Lung (tissue), 17 donors: ENCODE measurements at places on chromosomes 4 and X. TPM values are rescaled to one million over a fixed set of nuclear protein-coding genes. Genes with fewer than 3 reads are reported as not detected.
A peak's percentile ranks its signal among the peaks of the same experiment; 100 is the strongest.

- no peaks in the 10 kb centered on the region for H3K4me1 ChIP-seq
- no peaks in the 10 kb centered on the region for H3K36me3 ChIP-seq
- H3K4me3 ChIP-seq: no peak overlapping the region
- DNase-seq: no peak
These were observed 106.7 kb upstream of the DGKK start for GRCh38 chrX:50577326-50577725.

DNA sequence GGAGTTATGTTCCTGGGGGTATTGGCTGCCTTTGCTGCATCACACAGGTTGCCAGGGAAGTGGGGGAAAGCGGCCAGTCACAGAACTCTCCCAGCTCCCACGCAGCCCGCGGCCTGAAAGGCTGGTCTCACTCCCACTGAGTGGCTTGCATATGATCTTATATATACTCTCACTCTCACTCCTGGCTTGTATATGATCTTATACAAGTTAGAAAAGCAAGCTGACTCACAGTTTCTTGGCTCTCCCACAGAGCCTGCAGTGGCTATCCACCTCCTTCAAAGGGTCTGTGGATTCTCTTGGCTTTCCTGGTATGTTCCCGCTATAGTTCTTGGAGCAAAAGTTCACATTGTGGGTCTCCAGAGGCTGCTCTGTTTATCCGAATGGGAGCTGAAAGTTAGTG lies 833.5 kb upstream of the GALNTL6 start:
- H3K27me3 ChIP-seq: no peaks in the 10 kb centered on the region
- H3K4me1 ChIP-seq: no peaks in the 10 kb centered on the region
- no peak overlapping the region for H3K4me3 ChIP-seq
- H3K27ac ChIP-seq: no peak overlapping the region
- H3K36me3 ChIP-seq: no peaks in the 10 kb centered on the region

DNA sequence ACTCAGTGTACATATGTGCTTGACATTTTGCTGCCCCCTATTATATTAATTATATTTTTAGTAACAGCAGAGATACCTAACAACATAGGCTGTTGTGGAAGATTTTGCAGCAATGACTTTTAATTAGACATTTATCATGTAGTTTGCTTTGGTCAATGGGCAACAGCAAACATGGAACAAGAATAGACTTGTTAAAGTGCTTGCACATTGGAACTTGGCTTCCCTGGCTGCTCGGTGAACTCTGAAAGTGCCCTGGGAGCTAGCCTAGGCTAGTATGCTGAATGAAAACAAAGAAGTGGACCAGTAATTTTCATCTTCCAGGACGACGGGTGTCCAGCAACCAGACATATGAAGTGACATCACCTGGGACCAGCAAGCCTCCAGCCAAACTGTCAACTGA lies 1157.1 kb downstream of the ARAP2 start:
- no peaks in the 10 kb centered on the region for H3K36me3 ChIP-seq
- no peaks in the 10 kb centered on the region for H3K27me3 ChIP-seq
- no peak for DNase-seq
- no peak overlapping the region for H3K27ac ChIP-seq
- no peak overlapping the region for H3K4me3 ChIP-seq

- DNase-seq: no peak
- H3K4me1 ChIP-seq: no peaks in the 10 kb centered on the region
- H3K27ac ChIP-seq: no peak overlapping the region
- H3K36me3 ChIP-seq: no peaks in the 10 kb centered on the region
- no peaks in the 10 kb centered on the region for H3K27me3 ChIP-seq
These were observed 178.3 kb downstream of the MAPK10 start for GRCh38 chr4:86181585-86181984.

DNA sequence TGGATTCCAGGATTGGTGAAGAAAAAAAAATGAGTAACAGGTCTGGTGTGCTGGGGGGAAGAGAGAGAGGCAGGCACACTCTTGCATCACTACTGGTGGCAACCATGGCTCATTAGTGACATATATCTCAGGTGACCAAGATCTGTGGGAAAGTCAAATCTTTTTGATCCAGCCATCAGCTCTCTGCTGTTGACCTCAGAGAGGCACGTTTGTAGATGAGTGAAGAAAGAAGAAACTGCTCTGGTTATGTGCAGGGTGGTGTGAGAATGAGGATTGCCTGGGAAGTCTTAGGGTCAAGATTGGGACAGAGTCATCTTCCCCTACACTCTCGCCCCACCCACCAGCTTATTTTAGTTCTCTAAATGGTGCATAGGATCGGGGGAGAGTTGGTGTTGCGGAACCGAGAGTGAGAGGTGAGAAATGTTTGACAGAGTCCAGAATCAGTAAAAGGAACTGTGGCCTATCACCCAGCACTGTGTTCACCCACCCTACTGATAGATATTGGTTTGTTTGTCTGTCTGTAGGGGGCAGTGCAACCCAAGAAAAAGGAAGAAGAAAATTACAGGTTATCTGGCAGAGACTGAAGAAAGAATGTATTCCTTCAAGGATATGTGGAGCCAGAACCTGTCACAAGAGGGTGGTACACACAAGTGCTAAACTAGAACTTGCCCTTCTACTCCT lies 21.9 kb downstream of the ARMCX6 start:
- no peak overlapping the region for H3K4me3 ChIP-seq
- no peaks in the 10 kb centered on the region for H3K36me3 ChIP-seq
- H3K4me1 ChIP-seq: no peaks in the 10 kb centered on the region
- H3K27ac ChIP-seq: no peak overlapping the region

- no peak overlapping the region for H3K27ac ChIP-seq
- no peaks in the 10 kb centered on the region for H3K36me3 ChIP-seq
- H3K27me3 ChIP-seq: no peaks in the 10 kb centered on the region
- no peak overlapping the region for H3K4me3 ChIP-seq
- H3K4me1 ChIP-seq: no peaks in the 10 kb centered on the region
These were observed 586.6 kb downstream of the RAPGEF2 start for GRCh38 chr4:159689526-159689925.

DNA sequence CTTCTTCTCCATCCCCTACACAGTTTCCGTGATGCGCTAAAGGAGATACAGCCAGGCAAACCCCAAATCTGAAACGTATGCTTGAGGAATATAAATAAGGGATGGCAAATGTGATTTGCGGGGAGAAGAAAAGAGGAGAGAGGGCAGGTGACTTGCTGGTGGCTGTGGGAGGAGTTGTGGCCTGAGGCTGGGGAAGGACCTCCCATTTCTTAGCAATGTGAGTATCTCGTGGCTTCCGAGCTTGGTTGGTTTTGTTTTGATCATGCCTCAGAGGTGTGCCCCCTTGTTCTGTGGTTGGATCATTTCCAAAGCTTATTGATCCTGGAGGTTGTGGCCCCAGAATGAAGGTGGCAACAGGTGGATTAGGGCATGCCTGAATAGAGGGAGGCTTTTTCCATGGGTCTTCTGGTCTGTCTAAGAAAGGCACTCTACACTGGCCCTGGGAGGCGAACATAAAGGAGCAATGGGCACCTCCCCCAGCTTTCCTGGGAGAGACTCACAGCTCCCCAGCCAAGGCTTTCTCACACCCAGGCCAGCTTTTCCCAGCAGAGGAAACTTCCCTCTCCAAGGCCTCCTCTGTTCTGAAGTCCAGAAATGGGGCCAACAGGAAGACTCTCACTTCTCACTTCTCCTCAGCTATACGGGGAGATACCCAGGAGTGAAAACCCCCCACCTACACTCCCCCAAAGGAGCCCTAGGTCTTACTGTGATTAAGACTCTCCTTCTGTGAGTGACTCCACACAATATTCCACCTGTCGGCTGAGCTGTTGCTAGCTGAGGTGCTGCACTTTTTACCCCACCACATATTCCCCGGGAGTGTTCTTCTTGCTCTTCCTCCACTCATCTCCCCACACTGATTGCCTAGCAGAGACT lies 40.0 kb downstream of the C4orf51 start:
- no peak for DNase-seq
- no peaks in the 10 kb centered on the region for H3K27me3 ChIP-seq
- H3K4me1 ChIP-seq: no peaks in the 10 kb centered on the region

DNA sequence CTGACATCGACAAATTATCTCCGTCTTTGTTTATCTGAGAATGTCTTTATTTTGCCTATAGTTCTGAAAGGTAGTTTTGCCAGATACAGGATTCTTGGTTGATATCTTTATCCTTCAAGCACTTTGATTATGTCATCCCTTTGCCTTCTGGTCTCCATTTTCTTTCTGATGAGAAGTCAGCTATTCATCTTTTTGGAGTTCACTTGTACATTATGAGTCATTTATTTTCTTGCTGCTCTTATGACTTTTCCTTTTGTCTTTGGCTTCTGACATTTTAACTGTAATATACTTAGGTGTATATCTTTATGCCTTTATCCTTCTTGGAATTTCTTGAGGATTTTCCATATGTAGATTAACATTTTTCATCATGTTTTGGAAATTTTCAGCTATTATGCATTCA lies 51.4 kb downstream of the SHROOM4 start:
- no peaks in the 10 kb centered on the region for H3K4me1 ChIP-seq
- no peaks in the 10 kb centered on the region for H3K36me3 ChIP-seq
- H3K27ac ChIP-seq: no peak overlapping the region
- no peak overlapping the region for H3K4me3 ChIP-seq
- DNase-seq: no peak
- H3K27me3 ChIP-seq: peaks cover 20% of the 10 kb centered on the region

GRCh38 chr4:93018243-93018642 lies 714.5 kb downstream of the GRID2 start:
- H3K4me1 ChIP-seq: peaks cover 3% of the 10 kb centered on the region
- no peak for DNase-seq
- H3K4me3 ChIP-seq: no peak overlapping the region
- no peaks in the 10 kb centered on the region for H3K36me3 ChIP-seq
- no peaks in the 10 kb centered on the region for H3K27me3 ChIP-seq
- no peak overlapping the region for H3K27ac ChIP-seq

- no peaks in the 10 kb centered on the region for H3K36me3 ChIP-seq
- H3K4me3 ChIP-seq: no peak overlapping the region
- H3K4me1 ChIP-seq: peaks cover 29% of the 10 kb centered on the region
These were observed 227.7 kb downstream of the LDB2 start for GRCh38 chr4:16670727-16671126.

DNA sequence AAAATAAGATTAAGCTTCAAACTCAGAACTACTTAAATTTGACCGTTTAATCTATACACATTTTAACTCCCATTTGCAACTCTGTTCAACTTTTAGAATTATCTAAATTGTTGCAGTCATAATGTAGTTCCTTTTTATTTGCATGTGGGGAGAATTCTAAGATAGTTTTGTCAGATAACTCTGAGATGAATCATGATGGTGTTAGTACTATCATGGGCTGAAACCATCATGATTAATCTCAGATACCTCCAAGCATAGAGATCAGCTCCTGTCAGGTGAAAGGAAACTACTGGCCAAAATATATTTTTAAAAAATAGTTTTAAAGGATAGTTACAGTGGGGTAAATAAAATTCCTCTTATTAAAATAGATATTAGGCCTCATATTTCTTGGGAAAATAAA lies 39.0 kb downstream of the FBXO8 start:
- H3K4me3 ChIP-seq: no peak overlapping the region
- DNase-seq: no peak
- H3K27me3 ChIP-seq: no peaks in the 10 kb centered on the region
- no peak overlapping the region for H3K27ac ChIP-seq
- H3K36me3 ChIP-seq: no peaks in the 10 kb centered on the region

- DNase-seq: no peak
- H3K36me3 ChIP-seq: no peaks in the 10 kb centered on the region
- H3K4me3 ChIP-seq: no peak overlapping the region
- H3K27me3 ChIP-seq: no peaks in the 10 kb centered on the region
- H3K4me1 ChIP-seq: no peaks in the 10 kb centered on the region
These were observed 44.8 kb downstream of the SPANXN3 start for GRCh38 chrX:143472347-143472938.

DNA sequence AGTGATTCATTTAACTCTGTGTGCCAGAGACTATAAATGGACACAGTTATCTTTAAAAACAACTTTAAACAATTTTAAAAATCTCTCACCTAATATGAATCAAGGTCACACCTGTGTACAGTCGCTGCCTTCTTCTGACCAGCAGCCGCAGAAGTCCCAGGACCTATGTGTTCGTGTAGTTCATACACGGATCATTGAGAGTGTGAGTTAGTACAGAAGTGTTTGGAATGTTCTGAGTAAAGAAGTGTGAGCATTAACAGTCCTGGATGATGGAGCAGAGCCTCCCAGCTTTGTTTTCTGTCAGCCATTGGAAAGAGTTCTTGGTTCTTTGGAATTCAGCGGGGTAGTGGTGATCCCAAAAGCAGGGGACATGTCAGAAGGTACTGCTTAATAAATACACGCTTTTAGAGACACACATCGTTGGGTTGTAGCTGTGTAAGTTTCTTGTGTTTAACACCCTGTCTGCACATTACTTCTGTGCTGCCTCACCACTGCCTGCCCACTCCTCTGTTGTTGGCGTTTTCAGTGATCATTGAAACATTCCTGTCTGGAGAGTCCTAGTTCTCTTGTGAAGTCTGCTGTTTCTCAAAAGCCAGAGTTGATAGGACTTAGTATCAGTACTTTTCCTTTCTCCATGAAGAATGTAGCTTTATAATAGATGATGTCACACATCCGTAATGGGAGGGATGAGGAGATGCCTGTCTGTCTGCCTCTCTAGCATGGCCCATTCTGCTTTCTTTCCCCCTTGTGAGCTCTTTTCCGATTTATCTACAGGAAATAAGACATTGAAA lies 90.6 kb downstream of the PTTG2 start:
- peak; percentile 26 for DNase-seq
- H3K27ac ChIP-seq: peak overlapping the region; percentile 70
- no peak overlapping the region for H3K4me3 ChIP-seq
- H3K27me3 ChIP-seq: no peaks in the 10 kb centered on the region
- H3K36me3 ChIP-seq: peaks cover 26% of the 10 kb centered on the region

DNA sequence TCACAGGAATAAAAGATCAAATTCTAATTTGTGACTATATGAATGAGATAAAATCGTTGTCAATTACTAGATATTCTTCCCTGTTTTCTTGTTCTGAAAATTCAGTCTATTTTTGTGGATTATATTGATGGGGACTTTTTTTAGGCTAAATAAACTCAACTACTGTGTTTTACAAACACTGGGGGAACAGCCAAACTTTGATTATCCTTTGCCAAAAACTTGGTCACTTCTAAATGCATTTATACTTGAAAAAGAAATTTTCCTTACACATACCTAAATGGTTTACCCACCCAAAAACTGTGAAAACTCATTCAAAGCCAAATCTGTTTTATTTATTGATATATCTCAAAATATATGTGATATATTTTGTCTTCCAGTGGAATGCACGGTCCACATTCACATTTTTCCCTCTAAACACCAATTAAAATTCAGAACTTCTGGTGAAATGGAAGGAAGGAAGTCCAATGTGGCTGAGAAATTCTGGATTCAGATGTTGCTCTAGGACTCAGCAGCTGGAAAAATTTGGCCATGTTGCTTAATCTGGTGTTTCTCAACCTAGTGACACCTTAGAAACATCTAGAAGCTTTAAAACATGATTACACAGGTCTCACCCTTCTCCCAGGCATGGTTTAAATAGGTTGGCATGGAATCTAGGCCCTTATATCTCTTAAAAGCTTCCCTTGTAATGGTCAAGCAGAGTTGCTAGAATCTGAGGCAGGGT lies 28.6 kb upstream of the ARHGAP24 start:
- no peak for DNase-seq
- no peaks in the 10 kb centered on the region for H3K27me3 ChIP-seq
- H3K4me3 ChIP-seq: no peak overlapping the region
- H3K4me1 ChIP-seq: no peaks in the 10 kb centered on the region

GRCh38 chr4:17531538-17532285 lies 16.7 kb downstream of the CLRN2 start:
- no peak for DNase-seq
- peak overlapping the region; percentile 2 for H3K27ac ChIP-seq
- no peaks in the 10 kb centered on the region for H3K36me3 ChIP-seq
- H3K4me1 ChIP-seq: no peaks in the 10 kb centered on the region
- H3K27me3 ChIP-seq: no peaks in the 10 kb centered on the region

Gene TLR10
- 4.4 TPM for total RNA-seq

Gene RHOXF2B
- 0.12 TPM for total RNA-seq

Gene IL21
- total RNA-seq: not detected

Gene PRAF2
- total RNA-seq: 5.6 TPM

Gene CYTL1
- 0.40 TPM for total RNA-seq

Gene USP51
- total RNA-seq: 10.2 TPM

Gene ARR3
- total RNA-seq: not detected
